ENCODE measurements at places on chromosomes 13 and 19. TPM values are rescaled to one million over a fixed set of nuclear protein-coding genes. Genes with fewer than 3 reads are reported as not detected.

DNA sequence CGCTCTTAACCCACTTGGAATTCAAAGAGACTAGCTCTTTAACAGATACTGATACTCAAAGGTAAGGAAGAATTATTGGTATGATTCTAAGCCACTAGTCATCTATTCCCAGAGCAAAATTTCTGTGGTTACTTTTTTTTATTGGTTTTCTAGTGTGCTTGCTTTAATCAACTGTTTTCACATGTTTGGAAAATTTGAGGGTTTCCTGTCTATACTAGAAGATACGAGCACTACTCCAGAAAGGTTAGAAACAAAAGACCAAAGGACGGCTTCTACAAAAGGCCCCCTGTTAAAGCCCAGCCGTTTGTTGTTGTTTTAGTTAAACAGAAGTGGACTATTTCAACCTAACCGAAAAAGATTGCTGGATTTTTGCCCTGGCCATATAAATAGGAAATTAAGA is 18.5 kb upstream of the LPAR6 start:
- no peak for DNase-seq

GRCh38 chr13:90713441-90714133 is 633.9 kb upstream of the MIR17HG start:
- no peak for DNase-seq

GRCh38 chr19:6429419-6430221 is 3.9 kb downstream of the SLC25A41 start:
- DNase-seq: no peak

DNA sequence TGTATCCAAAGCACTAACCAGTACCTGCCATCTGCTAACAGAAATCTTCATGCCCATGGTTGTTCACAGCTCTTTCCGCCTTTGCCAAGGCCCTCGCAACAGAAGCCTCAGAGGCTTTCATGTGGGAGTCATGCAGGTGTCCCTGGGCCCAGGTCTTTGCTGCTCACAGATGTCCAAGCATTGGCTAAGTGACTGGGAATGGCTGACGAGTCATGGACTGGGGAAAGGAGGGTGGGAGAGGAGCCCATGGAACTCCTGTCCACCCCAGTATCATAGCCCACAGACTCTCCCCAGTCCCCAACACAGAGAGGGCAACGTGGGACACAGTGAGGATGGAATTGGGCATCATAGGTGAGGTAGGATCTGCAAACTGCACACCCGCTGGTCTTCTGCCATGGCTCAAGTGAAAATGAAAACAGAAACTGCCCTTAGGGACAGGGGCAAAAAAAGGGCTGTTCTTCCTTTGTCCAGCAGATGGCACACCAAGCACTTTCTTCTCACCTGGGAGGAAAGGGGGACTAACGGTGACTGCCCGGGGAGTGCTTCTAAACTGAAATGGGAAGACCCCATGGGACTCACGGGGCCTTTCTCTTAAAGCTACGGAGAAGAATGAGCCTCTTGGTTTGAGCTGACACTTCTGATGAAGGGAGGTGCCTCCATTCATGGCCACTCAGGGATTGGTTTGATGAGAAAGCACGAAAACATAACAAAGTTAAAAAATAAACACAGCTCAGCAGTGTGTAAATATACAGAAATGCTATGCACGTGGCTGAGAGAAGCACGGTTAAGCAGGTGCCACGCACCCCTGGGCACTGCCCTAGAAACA is 11.1 kb upstream of the DHRS12 start:
- DNase-seq: peak; percentile 36

CKM gene
- not detected for total RNA-seq

CD177 gene
- total RNA-seq: 0.21 TPM

- DNase-seq: no peak
Observed at GRCh38 chr13:113542751-113543424, 41.7 kb upstream of the TFDP1 start.

GRCh38 chr13:95035311-95036109 is 265.7 kb downstream of the ABCC4 start:
- DNase-seq: no peak

SOX1 gene
- not detected for total RNA-seq

- no peak for DNase-seq
Observed at GRCh38 chr13:105773241-105773640, 762.2 kb downstream of the EFNB2 start.

ATP4A gene
- total RNA-seq: not detected

- DNase-seq: peak; percentile 94
Observed at GRCh38 chr19:18385675-18386542, at the start of gene GDF15. GDF15 (plus strand) TSS chr19:18386158; CDS start chr19:18386190, 32 bp downstream.

- DNase-seq: no peak
Observed at GRCh38 chr13:42891591-42891990, 100.5 kb downstream of the EPSTI1 start.

HNRNPM gene
- total RNA-seq: 60.8 TPM

GRCh38 chr13:41851351-41851750 is 109.6 kb downstream of the VWA8 start:
- no peak for DNase-seq

ZNF418 gene
- total RNA-seq: not detected

A1BG gene
- total RNA-seq: 24.5 TPM

DNA sequence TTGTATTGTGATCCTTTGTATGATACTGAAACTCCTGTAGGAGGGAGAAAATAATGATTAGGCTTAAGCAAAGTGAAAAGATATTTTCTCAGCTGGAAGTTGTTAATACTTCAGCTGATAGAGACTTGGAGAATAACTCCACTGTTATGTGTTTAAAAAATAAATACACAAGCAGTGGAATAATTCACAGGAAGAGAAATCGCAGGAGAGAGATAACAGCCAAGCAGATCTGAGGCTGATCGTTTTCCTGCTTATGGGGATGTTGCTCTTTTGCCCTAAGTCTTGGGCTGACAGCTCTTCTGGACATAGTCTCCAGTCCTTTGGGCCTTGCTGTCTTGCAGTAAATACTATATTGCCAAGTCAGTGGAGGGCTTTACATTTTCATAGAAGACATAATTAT is 93.3 kb downstream of the OLFM4 start:
- DNase-seq: no peak

FLT3LG gene
- 2.6 TPM for total RNA-seq

ACER1 gene
- not detected for total RNA-seq

- DNase-seq: peak; percentile 89
Observed at GRCh38 chr19:55283548-55284377, at the start of gene BRSK1. BRSK1 (plus strand) TSS chr19:55283997; CDS start chr19:55284443, 446 bp downstream.

DNA sequence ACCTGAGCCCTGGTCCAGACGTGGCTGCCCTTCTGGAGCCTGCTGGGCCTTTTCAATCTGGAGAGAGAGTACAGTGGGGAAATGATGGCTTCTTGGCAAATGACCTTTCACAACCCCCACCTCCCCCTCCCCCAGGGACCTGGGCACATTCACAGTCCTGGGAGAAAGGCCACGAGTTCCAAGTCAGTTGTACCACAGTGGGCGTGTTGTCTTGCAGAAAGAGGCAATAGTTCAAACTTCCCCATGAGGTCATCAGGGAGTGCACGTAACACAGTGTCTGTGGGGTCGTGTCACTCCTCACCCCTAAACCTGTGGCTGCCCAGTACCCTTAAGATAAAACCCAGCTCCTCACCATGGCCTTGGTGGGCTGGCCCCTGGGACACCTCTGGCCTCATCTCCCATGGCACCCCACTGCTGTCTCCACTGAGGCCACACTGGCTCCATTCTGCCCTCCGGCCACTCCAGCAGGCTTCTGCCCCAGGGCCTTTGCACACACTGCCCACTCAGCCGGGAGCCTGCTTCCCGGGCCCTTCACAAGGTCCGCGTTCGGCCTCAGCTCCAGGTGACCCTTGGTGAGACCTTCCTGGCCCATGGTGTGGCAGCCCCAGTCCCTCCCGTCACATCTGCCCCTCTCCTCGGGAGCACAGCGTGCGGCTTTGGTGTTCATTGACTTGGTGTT is 13.3 kb downstream of the PLIN4 start:
- no peak for DNase-seq

ZNF541 gene
- total RNA-seq: not detected

DNA sequence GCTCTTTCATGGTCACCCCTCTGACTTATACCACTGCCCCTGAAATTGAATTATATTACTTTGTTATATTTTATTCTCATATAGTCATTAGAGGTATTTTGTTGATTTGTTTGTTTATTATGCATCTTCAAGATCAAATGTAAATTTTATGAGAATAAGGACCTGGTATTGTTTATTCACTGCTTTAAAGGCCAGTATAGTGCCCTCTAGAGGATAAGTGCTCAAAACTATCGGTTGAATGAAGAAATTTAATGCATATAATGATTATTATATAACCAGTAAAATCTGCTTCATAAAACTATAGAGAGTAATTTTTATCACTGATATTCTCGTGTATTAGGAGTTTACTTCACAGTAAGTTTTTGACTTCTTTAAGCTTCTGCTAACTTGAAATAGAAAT is 1401.9 kb downstream of the SLITRK1 start:
- no peak for DNase-seq

- DNase-seq: no peak
Observed at GRCh38 chr13:113905942-113906341, 42.1 kb upstream of the GAS6 start.

GRCh38 chr19:1777149-1777548 is 23.8 kb downstream of the ONECUT3 start:
- no peak for DNase-seq

PEG3 gene
- total RNA-seq: 0.90 TPM

GRCh38 chr13:85093808-85094207 is 705.4 kb downstream of the SLITRK6 start:
- peak; percentile 68 for DNase-seq

CHAMP1 gene
- 23.9 TPM for total RNA-seq

- DNase-seq: no peak
Observed at GRCh38 chr13:49694446-49694845, 3.2 kb upstream of the EBPL start.

DNA sequence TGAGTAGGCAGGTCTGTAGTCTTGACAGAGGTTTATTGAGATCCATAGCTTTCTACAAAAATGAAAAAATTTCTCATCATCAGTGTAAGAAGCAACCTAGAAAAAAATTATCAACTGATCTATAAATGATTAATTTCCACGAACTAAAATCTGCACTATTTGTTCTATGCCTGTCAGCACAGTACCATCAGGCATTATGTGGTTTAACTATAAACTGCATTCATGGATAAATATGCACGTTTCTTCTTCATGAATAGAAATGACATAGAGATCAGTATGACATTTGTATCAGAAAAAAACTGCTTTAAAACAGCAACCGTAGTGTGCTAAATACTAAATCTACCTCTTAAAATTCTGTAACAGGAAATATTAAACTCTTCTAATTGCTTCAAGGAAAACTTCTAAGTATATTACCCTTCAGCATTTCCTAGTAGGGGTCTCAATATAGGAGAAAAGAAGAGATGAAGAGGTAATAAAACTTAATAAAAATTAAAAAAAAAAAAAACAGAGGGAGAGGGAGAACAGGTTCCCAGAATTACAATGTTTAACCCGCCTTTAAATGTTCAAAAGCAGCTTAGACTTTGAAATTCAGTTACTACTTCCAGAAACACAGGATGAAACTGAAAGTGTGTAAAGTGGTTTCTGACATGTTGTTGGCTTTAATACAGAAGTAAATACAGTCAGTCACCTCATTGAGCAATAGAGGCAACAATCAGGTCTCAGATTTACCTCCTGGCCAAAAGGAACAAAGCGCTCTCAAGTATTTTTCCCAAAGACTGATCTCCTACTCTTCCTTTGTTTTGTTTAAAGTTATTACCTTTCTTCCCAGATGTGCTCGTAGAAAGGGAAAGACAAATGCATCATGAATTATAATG is 144.4 kb downstream of the DIAPH3 start:
- DNase-seq: no peak

AMER2 gene
- not detected for total RNA-seq

GRCh38 chr19:34276614-34277013 is 22.3 kb downstream of the GARRE1 start:
- no peak for DNase-seq

TPGS1 gene
- total RNA-seq: 45.8 TPM

PRR22 gene
- not detected for total RNA-seq

ZNF8 gene
- 3.1 TPM for total RNA-seq

- DNase-seq: peak; percentile 94
Observed at GRCh38 chr19:37172368-37173366, at the start of gene ZNF585A. ZNF585A (minus strand) TSS chr19:37172695; CDS start chr19:37169910, 2,785 bp downstream.

ZNF613 gene
- total RNA-seq: 9.3 TPM

SIGLEC8 gene
- not detected for total RNA-seq

- no peak for DNase-seq
Observed at GRCh38 chr13:49148405-49148804, 71.7 kb upstream of the MLNR start.

DNA sequence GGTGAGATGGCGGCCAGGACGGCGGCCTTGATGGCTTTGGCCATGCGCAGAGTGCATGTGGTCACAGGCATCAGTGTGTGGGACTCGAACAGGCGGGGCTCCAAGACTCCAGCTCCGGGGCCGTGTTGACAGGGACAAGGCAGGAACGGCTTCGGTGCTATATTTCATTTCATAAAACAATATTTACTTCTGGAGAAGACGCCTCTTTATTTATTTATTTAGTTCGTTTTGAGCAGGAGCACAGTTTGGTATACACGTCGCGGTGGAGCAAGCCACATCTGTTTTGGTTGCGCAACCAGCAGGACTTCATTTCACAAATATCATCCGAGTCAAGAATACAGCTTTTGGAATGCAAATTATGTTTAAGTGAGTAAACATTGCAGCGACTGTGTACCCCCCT is 166.7 kb upstream of the TSHZ3 start:
- no peak for DNase-seq

CCDC8 gene
- not detected for total RNA-seq

ZNF415 gene
- total RNA-seq: not detected

FFAR1 gene
- not detected for total RNA-seq

GRCh38 chr13:21668732-21669275 is 2.1 kb upstream of the FGF9 start:
- DNase-seq: no peak

UNC13A gene
- 0.04 TPM for total RNA-seq

DNA sequence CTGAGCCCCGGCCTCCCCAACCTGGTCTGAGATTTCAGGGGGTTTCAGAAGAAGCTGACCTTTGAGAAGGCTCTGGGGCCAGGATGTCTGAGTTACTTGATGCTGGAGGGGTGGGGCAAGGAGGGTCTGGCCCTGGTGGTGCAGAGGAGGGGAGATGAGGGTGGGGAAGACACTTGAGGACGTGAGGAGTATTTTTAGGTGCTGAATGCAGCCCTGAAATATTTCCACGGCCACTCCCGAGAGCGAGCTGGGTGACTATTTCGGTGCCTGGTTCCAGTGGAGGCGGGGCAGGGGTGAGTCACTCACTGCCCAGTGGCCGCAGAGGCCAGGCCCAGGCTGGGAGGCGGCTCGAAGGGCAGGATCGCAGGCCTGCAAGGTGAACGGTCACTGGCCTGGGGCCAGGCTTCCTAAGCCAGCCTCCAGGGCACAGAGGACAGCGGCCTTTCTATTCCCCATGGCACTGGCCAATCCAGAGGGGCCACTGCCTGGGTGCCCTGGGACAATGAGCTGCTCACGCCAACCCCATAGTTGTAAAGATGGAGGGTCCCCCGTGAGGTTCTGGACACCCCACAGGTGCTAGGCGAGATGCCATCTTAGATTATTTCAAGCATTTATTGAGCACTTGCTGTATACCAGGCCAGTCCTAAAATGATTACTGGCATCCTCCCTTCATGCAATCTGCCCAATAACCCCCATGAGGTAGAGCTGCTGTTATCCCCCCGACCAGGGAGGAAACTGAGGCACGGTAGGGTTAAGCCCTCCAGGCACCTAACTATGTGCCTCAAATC is 19.7 kb upstream of the JUND start:
- no peak for DNase-seq

PLPP2 gene
- total RNA-seq: 138 TPM

ZNF226 gene
- 27.9 TPM for total RNA-seq

RNF225 gene
- total RNA-seq: not detected

GRCh38 chr13:42478531-42479156 is 95.3 kb upstream of the TNFSF11 start:
- DNase-seq: peak; percentile 34

Data from H4 (cell line).